ENCODE measurements at places on chromosomes 1 and 21.

DNA sequence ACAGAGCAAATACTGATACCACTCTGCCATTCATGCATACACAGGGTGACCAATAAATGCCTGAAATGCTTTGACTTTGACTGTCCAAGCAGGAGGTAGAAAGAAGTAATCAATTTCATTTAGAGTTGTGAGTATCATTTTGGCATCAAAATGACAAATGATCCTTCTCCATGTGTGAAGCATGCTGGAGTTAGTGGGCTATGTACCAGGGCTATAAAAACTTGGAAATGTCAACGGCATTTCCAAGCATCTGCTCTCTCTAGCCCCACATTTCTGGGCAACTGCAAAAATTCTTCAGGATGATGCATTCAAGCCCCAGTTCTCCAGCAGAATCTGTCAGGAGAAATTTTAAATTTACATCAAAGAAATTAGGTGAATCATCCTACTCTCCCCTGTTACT lies 208.4 kb upstream of the PTBP2 start:
- DNase-seq: no peak

DNA sequence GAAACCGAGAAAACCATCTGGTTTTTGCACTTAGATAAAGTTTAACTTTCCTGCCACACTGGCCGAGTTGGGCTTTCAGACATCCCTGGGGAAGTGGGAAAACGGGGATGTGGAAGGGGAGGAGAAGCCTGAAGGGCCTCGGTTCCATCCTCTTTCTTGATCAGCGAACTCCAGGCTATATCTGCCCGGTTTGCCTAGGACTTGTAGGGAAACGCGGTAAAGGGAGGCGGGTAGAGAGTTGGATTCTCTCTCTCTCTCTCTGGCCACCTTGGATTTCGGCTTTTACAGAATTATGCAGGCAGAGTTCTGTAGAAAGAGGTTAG lies 4.6 kb upstream of the LHX8 start:
- DNase-seq: no peak

DNA sequence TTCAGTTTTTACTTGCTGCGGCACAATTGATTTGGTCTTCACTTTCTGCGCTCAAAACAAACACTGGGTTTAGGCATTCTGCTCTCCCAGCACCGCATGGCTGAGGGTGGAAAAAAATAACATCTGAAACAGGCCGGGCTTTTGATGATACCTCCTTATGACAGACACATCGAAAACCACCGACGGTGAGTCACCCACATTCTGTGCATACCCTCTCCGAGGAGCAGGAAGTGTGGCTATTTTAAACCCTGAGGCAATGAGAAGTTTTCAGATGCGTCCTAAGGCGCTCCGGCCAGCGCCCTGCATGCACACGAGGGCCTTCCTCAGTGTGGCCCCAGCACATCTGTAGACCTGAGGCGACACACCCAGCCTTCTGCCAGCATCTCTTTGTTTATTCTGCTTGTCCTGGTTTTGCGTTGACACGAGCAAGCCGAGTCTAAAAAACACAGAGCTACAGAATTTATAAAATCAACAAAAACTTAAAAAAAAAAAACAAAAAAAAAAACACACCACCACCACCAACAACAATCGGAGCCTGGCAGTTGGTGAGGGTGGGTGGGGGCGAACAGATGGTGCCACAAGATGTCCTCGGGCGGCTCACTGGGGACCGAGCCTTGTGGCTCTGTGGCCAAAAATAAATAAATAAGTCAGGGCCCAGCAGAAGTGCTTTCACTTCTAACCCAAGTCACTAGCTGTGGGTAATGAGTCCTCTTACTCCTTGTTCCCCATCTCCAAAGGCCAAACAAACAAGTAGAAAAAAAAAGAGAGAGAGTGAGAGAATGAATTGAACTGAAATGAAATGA lies 162.6 kb upstream of the IRF2BP2 start:
- DNase-seq: no peak

- DNase-seq: no peak
Observed at GRCh38 chr1:17278996-17279830, 28.8 kb upstream of the PADI4 start.

DNA sequence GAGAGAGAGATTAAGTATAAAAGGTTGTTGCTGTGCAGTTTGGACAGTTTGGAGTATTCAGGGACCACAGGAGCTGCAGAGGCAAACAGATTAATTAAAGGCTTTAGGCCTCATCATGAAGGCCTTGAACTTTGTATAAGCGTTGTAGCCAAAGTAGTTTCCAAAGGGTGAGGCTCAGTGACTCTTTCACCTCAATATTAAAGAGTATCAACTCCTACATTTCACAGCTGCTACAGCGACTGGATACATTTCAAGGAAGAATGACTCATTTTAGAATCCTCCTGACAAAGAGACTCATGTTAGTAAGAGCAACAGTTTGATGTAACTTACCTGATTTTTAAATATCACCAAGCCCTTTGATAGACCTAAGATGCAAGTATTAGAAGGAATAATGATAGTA lies 355.5 kb downstream of the HLX start:
- no peak for DNase-seq

DNA sequence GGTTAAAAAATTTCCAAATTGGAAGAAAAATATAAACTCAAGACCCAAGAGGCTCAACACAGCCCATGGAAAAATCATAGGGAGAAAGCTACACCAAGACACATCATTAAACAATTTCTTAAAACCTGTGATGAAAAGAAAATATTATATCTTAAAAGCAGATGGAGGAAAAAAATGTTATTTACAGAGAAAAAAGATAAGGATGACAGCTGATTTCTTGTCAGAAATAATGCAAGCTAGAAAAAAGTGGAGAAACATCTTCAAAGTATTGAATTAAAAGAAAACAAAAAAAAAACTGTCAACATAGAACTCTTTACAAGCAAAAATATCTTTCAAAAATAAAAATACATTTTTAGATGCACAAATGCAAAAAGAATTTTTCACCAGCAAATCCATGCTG lies 930.5 kb downstream of the ADGRL2 start:
- DNase-seq: no peak

- no peak for DNase-seq
Observed at GRCh38 chr1:23701996-23702395, 10.4 kb downstream of the RPL11 start.

DNA sequence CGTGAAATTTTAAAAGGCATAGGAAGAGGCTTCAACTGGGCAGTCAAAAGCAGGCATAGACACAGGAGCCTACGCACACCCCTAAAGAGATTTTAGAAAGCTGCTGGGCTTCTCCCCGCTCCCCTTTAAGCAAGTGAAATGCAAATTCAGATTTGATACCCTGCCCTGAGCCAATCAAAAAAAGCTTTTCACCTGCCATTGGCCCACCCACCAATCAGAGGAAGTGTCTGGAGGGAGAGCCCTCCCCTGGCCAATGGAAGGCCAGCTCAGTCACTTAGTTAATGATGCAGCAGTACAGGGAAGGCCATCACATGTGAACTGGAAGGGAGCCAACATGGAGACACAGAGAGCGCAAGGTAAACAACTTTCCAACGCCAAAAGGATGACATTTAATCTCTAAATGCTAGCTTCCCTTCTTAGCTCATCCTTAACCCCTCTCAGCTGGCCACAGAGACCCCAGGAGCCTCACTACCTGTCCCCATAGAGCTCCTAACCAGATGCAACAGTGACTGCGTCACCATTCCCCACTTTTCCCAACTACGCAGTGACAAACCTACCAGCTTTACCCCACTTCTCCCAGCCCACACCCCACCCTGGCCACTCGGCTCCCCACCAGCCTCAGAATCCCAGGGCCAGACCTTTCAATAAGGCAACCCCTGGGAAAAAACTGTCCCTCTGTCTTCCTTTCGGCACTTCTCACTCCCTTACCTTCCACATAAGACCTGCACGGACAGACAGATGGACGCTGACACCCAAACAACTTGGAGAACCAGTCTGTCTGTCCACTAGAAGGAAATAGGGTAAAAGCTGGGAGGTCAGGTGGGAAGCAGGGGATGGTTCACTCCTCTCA lies 71.0 kb downstream of the CD46 start:
- DNase-seq: no peak

- no peak for DNase-seq
Observed at GRCh38 chr1:221527302-221527701, 214.6 kb downstream of the DUSP10 start.

DNA sequence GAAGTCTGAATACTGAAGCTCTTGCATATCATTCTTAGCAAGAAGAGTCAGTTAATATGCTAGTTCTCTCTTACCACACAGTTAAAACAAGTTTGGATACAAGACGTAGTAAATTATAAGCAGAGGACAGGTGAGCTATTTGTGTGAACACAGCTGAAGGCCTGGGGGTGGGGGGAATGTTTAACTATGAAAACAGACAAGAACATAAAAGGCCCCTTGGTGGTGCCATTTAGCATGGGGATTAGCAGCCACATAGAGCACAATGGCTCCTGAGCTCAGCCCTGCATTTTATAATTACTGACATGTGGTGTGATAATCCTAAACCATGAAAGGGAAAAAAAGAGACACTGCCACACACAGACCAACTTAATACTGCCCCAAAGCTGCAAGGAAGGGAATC lies 94.8 kb downstream of the TGFBR3 start:
- peak; percentile 74 for DNase-seq

- DNase-seq: no peak
Observed at GRCh38 chr1:244352156-244352830, 99.4 kb downstream of the ADSS2 start.

- DNase-seq: no peak
Observed at GRCh38 chr1:164991763-164992314, 364.7 kb downstream of the LMX1A start.

DNA sequence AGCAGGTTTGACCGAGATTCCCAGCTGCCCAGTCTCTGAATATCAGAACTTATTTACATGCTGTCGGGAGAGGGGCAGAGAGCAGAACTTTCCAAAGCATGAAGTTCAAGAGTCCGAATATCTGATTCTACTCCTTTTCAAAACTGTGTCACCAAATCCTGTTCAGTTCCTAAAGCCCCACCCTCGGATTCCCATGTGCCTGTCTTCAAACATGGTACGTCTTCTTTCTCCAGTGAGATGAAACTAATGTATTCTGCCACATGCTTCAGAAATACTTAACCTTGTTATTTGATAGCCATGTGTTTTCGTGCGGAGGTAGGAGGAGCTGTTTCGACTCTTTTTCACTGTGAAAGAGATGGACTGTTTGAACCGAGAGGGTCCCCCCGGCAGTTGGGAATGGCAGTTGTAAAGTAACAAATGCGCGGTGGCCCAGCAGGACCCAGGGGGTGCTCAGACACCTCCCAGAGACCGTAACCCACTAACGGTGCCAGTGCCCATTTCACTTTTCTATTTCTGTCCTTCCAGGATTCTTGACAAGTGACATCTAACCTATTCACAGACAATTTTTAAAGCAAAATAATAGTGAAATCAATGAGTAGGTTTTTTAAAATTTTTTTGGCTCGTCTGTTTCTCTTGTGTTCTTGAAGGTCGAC lies 67.2 kb downstream of the ZBTB18 start:
- DNase-seq: no peak

DNA sequence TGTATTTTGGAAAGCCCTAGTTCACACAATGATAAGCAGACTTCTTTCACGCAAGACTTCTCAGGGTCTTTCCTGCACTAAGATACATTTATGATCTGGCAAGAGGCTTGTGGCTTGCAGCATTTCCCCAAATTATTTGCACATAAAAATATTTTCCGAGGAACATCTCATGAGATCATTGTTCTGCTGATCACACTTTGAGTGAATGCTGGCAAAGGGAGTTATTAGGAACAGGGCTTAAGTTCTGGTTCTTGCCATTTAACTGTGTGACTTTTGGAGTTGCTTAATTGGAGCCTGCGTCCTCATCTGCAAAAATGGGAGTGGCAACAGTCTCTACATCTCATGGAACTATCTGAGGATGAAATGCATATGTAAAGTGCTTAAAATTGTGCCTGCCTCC lies 50.2 kb downstream of the GADD45A start:
- DNase-seq: no peak

DNA sequence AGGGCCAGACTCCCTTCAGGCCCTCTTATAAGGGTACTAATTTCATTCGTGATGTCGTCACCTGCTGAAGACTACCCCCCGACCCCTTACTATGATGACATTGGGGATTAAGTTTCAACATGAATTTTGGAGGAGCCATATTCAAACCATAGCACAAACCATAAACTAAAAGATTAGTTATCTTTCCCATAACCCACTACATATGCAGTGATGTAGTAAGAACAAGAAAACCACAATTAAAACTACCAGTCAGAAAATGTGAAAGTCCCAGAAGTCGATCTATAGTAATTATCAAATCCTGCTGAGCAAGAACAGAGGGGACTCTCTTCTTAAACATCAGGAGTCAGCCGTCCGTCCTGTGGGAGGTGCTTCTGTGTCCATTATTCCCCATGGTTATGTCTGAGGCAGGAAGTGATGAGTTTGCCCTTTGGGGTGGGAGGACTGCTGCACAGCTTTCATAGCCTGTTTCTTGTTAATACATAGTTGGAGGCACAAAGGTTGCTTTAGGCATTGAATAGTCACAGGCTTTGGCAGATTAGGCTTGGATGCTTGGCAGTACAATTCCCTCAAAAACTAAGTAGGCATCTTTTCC lies 35.9 kb upstream of the PTGFRN start:
- no peak for DNase-seq

DNA sequence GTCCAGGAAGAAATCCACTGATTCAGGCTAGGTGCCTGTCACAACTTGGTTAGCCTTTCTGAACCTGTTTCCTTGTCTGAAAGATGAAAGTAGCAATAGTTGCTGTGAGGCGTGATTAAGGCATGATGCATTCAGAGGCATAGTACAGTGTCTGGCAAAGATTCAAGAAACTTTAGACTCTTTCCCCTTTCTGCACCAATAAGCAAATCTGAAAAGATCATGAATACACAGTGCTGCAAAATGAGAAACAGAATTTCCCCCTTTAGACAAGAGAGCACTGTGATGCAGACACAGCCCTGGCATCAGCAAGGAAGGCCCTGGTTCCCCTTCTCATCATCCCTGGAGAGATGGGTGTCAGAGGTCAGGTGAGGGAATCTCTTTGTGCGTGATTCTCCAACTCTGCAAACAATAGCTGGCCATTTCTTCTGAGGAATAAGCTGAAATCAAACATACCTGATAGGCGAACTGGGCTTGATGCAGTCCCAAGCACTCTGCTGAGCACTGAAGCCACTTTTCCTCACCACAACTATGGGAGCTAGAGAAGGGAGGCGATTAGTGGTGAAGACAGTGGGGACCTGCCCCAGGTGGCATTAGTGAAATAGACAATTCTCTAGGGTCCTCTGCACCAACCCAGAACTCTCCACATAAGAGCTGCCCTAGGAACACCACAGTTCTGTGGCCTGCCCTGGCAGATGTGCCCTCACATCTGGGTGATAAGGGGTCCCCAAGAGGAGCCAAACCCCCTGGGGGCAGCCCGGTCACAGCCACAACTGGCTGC lies 41.7 kb downstream of the ITPKB start:
- no peak for DNase-seq

- no peak for DNase-seq
Observed at GRCh38 chr1:200642481-200642880, 21.9 kb upstream of the KIF14 start.

- DNase-seq: no peak
Observed at GRCh38 chr1:211610779-211611556, 32.0 kb upstream of the SLC30A1 start.

DNA sequence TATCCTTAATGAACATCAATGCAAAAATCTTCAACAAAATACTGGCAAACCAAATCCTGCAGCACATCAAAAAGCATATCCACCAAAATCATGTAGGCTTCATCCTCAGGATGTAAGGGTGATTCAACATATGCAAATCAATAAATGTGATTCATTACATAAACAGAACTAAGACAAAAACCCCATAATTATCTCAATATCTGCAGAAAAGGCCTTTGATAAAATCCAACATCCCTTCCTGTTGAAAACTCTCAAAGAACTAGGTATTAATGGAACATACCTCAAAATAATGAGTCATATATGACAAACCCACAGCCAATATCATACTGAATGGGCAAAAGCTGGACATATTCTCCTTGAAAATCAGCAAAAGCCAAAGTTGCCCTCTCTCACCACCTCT lies 54.6 kb upstream of the DEPDC1 start:
- DNase-seq: no peak

All from vagina (tissue), 2 donors.